Activated T-helper 2 cell treated with anti-CD3 and anti-CD28 coated beads, Interferon-gamma antibody, Interleukin-2, Interleukin-4, amounts not matched to agents 10 μg/mL and 5 μg/mL and 100 μg/mL, durations not matched to agents 14 hours and 24 hours and 36 hours (primary cell): ENCODE measurements at places on chromosomes 16 and 17. TPM values are rescaled to one million over a fixed set of nuclear protein-coding genes. Genes with fewer than 3 reads are reported as not detected.

Gene PNMT
- total RNA-seq: not detected in 2 replicates

DNA sequence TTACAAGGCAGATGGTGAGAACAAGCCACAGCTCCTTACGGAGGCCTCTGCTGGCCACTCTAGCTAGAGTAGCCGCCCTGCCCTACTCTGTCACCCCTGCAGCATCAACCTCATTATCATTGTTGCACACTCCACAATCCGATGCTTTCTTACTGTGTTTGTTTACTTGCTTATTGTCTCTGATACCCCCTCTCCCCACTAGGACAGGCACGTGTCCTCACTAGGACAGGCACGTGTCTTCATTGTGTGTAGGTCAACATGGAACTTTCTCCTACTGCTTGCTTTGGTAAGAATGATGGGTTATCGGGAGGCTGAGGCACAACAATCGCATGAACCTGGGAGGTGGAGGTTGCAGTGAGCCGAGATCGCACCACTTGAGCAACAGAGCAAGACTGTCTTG lies 63.9 kb downstream of the KNOP1 start:
- peaks cover 40% of the 10 kb centered on the region for H3K36me3 ChIP-seq
- H3K4me3 ChIP-seq: no peak overlapping the region
- no peak for DNase-seq
- no peak overlapping the region for H3K27ac ChIP-seq
- no peaks in the 10 kb centered on the region for H3K27me3 ChIP-seq
- no peaks in the 10 kb centered on the region for H3K4me1 ChIP-seq

Gene KRT40
- not detected in 2 replicates for total RNA-seq

Gene FOXJ1
- total RNA-seq: 0.11 TPM in 2 replicates

Gene KRT16
- not detected in 2 replicates for total RNA-seq

DNA sequence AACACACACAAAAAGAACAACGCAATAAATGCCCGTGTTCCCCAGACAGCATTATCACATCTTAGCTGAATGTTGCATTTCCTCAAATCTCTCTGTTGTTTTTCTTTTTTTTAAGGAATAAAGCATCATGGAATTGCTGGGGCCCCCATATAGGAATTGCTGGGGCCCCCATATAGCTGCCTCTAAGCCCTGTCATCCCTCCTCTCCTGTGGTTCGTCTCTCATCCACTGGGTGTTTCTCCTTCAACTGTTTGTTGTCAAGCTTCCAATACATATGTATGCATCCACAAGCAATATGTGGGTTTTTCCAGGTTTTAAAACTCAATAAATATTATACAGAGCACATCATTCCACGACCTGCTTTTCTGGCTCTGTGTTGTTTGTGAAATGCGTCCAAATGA lies 43.2 kb downstream of the HSBP1 start:
- no peak overlapping the region for H3K27ac ChIP-seq
- H3K4me3 ChIP-seq: no peak overlapping the region
- peaks cover 5% of the 10 kb centered on the region for H3K27me3 ChIP-seq
- H3K36me3 ChIP-seq: no peaks in the 10 kb centered on the region

Gene SLC35G6
- total RNA-seq: not detected in 2 replicates

Gene GFER
- 39.2 and 40.0 TPM in 2 replicates for total RNA-seq

- peaks cover 13% of the 10 kb centered on the region for H3K27me3 ChIP-seq
- no peak overlapping the region for H3K4me3 ChIP-seq
- no peak for DNase-seq
- H3K27ac ChIP-seq: no peak overlapping the region
- no peaks in the 10 kb centered on the region for H3K36me3 ChIP-seq
Observed at GRCh38 chr17:61586031-61586566, 4.9 kb downstream of the NACA2 start.

Gene C16orf46
- total RNA-seq: 0.11 and 0.32 TPM in 2 replicates

Gene MYH3
- total RNA-seq: 3.9 and 4.6 TPM in 2 replicates

Gene CLEC3A
- not detected in 2 replicates for total RNA-seq

DNA sequence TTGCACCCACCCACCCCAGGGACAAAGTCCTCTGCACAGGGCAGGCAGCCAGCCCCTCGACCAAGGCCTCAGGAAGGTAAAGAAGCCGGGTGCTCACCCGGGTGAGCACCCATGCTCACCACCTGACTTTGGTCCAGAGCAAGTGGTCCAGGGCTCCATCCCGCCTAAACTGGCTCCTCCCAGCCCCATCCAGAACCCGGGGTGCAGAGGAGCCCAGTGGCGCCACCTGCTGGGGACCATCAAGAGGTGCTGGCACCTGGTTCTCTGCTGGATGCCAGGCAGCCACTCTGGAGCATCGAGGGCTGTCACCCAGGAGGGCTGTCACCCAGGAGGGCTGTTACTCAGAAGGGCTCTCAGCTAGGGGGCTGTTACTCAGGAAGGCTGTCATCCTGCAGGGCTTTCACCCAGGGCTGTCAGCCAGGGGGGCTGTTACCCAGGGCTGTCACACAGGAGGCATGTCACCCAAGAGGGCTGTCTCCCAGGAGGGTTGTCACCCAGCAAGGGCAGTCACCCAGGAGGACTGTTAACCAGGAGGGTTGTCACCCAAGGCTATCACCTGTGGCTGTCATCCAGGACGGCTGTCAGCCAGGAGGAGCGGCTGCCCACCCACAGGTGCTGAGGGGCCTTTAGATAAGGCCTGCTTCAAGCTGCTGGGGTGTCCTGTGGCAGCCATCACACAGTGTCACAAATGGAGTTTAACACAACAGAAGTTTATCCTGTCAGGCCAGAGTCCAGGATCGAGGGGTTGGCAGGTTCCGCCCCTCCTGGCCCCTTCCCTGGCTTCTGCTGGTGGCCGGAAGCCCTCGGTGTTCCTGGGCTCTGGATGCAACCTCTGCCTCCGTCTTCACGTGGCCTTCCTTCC lies 98.5 kb downstream of the TNFRSF13B start:
- no peaks in the 10 kb centered on the region for H3K4me1 ChIP-seq
- no peak overlapping the region for H3K27ac ChIP-seq

- H3K36me3 ChIP-seq: no peaks in the 10 kb centered on the region
- H3K4me1 ChIP-seq: no peaks in the 10 kb centered on the region
- H3K4me3 ChIP-seq: no peak overlapping the region
- no peak overlapping the region for H3K27ac ChIP-seq
- H3K27me3 ChIP-seq: no peaks in the 10 kb centered on the region
Observed at GRCh38 chr16:49601576-49601975, 228.0 kb downstream of the C16orf78 start.

DNA sequence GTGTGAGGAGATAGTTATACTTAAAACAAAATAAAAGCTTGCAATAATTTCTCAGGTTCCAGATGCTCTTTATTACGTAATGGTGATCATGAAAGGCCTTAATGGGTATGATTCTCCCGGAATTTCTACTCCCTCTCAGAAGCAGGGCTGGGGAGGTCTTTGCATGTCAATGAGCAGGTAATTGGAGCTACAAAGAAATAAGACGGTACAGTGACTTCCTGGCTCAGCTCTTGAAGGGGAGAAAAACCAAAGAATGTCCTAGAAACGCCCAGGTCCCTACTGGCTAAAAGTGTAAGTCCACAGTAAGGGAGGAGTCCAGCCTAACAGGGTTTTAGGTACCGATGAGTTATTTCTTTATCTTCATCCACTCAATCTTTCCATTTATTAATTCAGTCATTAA lies 390.9 kb downstream of the TMEM114 start:
- H3K4me1 ChIP-seq: no peaks in the 10 kb centered on the region
- no peaks in the 10 kb centered on the region for H3K27me3 ChIP-seq
- no peak for DNase-seq
- no peak overlapping the region for H3K27ac ChIP-seq
- no peak overlapping the region for H3K4me3 ChIP-seq

DNA sequence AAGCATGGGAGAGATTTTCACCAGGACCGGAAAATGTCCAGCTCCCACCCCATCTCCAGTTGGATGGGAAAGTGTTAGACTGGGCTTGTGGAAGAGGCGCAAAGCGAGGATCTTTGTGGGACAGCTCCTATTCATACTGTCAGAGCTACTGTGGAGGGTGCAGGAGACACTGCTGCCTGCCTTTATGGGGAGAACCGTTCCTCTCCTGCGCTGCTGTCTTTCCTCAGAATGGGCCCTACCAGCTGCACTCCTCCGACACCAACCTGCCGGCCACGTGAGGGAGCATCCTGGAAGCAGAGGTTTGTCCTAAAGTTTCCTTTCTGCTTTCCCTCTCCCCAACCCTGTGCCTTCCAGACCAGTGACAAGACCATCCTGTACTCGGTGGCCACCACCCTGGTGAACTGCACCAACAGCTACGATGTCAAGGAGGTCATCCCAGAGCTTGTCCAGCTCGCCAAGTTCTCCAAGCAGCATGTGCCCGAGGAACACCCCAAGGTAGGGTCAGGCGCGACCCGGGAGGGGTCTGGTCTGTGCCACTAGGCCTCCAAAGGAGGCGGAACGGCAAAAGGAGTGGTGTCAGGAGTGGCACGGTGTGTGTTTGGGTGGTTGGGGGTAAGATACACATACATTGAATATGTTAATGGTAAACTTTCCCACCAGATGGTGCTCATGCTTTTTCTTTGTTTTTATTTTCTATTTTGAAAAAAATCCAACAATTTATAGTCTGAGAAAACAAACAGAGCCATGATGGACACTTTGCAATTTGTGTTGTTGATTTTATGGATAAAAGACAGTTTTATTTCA lies 23.0 kb downstream of the SLC35G3 start:
- H3K4me3 ChIP-seq: no peak overlapping the region
- no peaks in the 10 kb centered on the region for H3K27me3 ChIP-seq
- no peak for DNase-seq
- H3K4me1 ChIP-seq: peaks cover 28% of the 10 kb centered on the region
- no peaks in the 10 kb centered on the region for H3K36me3 ChIP-seq

Gene TMC8
- 196 and 208 TPM in 2 replicates for total RNA-seq

Gene GP2
- not detected in 2 replicates for total RNA-seq

DNA sequence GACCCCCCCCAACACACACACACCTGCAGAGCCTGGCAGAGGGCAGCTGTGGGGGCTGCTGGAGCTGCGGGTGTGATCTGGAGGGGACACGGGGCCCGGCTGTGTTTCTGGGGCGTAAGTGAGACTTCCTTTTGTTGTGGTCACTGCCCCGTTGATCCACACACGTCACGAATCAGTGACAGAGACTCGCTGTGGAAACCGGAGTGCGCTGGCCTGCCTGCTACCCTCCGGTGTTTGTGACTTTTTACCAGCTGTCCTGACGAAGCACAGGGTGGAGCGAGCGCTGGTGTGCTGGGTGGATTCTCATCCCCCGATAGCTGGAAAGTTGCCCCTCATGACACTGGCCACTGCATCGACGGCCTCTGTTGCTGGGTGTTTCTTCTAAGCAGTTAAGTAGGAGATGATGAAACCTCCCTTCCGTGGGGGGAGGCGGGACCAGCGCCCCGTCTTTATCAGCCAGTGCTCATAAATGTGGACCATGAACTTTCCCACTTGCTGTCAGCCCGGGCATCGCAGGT lies 2.3 kb downstream of the METRNL start:
- H3K27ac ChIP-seq: peak overlapping the region; percentile 93
- peak overlapping the region; percentile 75 for H3K4me3 ChIP-seq
- no peak for DNase-seq
- peaks cover 43% of the 10 kb centered on the region for H3K4me1 ChIP-seq
- H3K27me3 ChIP-seq: peaks cover 14% of the 10 kb centered on the region

Gene SDR42E2
- total RNA-seq: 0.09 TPM in 1 of 2 replicates, not detected in the other

Gene SCN4A
- total RNA-seq: 0.11 and 0.14 TPM in 2 replicates
